NCI-H1417 treated with DMSO at 0.1 percent for 48 hours (cell line): ENCODE measurements at places on chromosomes 13 and 19.

DNA sequence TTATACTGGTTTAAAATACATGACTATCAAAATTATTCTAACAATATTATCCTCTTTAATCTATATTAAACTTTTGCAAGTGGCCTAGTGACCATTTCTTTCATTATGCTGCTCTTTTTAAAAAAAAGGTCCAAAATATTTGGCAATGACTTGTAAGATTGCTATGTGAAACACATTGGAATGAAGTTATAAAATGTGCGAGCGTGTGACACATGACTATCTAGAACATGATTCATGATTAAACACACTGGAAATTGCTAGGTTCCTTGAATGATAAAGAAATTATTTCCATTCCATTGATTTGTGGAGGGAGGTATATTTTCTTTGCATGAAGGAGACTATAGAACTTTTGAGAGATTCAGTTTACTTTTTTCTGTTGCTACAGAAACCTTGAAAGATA is 739.1 kb downstream of the DIAPH3 start:
- no peak for DNase-seq

DNA sequence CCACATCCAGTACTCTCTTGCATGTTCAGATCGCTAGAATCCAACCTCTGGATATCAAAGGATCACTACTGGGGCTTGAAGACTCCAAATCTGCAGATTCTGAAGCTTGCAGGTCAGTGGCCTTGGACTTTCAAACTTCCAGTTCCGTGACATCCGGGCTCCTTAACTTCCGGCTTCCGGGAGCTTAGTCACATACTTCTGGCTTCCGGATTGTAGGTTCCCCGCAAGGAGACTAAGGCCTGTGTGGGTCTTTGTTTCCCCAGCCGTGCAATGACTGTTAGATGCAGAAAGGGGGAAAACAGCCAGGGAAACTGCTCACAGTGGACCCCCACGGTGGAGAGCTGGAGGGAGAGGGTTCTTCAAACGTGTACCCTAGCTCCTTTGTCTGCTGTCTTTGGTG is 41.4 kb downstream of the ZNF333 start:
- DNase-seq = no peak

DNA sequence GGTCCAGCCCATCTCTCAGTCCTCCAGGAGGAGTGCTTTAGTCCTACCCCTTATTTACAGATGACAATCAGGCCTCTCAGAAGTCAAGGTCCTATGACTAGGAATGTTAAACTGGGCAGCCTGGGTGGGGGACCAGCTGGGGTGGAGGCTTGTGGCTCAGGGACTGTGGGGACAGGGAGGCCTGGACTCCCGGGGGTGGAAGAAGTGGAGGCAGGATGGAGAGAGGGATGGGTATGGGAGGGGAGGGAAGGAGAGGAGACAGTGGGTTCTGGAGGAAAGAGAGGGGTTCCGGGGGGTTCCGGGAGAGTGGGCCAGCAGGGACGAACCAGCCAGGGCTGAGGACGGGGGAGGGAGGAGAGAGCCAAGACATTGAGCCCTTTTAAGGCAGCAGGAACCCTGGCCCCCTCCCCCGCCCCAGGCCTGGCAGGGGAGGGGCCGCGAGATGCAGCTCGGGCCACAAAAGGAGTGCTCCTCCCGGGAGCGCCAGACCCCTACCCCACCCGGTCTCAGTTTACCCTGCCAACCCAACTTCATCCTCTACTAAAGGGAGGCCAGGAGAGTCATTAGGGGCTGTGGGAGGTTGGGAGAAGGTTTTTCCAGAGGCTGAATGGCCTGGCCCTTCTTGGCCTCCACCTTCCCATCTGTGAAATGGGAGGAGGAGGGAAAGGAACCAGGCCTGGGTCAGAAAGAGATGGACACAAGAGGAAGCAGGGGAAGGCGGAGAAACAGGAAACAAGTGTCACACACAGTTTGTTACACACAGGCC is 1.7 kb downstream of the DMPK start:
- no peak for DNase-seq

DNA sequence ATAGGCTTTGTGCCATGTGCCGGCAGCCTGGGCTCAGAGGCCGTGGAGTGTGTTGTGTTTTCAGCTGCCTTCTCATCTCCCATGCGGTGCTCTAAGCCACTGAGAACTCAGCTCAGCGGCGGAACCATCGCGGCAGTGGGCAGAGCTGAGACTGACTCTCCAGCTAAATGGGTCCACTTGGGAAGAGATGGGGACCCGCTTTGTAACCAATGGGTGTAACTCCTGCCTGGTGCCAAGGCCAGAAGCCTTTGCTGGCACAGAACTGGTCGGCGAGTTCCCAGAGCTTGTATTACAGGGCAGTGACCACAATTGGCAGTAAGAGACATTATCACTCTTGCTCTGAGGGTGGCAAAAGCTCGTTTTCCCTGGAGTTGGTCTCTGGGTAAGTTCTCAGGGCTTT is 183.0 kb downstream of the STK24 start:
- no peak for DNase-seq

DNA sequence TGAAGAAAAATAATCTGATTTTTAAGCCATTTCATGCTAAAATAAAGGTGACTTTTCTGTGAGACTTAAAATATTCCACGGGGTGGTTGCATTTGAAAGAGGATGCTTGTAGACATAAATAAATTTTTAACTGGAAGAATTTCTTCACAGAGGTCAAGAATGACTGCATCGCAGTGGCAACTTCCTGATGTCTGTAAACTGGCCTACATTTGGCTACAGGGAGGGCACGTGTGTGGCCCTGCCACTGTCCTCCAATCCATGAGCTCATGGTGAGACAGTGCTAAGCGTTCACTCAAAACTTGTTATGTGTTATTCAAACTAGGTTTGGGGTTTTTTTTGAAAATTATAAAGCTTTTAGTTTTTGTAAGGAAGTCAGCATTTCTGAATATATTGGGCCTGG is 1089.3 kb downstream of the EFNB2 start:
- DNase-seq = no peak

GRCh38 chr13:111486801-111487200 is 166.4 kb downstream of the TEX29 start:
- no peak for DNase-seq

DNA sequence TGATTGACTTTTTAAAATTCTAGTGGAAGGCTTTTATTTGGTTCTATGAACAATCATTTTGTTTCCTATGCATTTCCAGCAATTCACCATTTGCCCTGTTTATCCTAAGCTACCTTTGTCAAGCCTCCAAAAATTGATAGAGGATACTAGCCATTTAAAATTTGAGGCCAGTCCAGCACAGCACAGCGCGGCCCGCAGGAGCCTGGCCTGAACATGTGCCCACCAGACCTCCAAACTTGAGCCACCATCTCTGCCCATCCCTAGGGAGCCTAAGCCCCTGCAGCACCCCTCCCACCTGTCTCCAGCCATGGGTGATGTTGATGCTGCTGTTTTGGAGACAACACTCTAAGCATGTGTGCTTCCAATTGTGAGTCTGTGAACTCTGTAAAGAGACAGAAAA is 57.5 kb downstream of the SPRYD7 start:
- DNase-seq = no peak

DNA sequence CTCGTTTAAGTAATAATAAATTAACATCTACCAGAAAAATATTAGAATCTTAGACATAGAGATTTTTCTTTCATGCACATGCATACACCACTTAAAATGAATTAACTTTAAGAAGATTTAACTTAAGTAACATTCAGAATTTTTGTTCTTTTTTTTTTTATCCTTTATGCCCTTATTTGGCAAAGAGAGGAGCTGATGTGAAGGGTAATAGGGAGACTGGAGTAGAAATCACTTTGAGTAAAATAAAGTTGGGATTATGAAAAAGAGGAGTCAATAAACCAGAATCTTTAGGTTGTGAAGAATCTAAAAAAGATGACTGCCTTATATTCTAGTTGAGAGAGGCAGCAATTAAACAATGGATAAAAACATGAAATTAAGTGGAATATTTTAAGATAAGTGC is 18.8 kb upstream of the MIR17HG start:
- DNase-seq = no peak

DNA sequence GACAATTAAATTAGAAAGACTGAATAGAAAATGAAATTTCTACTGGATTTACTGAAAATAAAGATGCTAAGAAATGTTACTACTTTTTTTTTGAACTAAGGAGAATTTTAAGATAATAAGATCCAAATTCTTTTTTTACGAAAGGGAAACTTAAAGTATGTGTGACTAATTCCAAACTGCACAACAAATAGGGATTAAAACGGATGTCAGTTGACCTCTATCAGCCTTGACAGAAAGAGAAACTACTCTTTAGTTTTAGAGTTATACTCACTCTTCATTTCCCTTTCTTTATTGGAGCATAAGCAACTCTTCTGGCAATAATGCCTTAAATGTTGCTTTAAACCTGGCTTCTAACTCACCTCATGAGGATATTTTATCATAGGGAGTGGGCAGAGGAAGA is 273.8 kb downstream of the SLITRK6 start:
- DNase-seq = no peak

GRCh38 chr19:42431486-42431885 is 4.3 kb upstream of the LIPE start:
- no peak for DNase-seq

DNA sequence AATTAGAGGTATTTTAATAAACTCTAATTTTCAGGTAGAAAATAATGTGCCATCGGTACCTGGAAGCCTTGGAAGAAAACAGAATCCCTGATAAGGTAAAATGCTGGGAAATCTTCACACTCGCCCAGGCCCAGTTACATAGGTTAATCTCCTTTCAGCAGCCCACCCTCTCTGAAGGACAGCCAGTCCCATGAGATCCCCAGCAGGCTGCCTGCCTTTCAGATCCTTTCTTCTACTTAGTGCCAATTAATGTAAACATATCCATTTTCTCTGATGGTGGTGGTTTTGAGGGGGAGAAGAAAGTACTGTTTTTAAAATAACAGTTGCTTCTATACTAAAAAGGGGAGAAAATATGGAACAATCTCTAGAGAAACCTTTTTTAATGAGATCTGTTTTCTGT is 12.2 kb downstream of the SMAD9 start:
- DNase-seq = no peak

DNA sequence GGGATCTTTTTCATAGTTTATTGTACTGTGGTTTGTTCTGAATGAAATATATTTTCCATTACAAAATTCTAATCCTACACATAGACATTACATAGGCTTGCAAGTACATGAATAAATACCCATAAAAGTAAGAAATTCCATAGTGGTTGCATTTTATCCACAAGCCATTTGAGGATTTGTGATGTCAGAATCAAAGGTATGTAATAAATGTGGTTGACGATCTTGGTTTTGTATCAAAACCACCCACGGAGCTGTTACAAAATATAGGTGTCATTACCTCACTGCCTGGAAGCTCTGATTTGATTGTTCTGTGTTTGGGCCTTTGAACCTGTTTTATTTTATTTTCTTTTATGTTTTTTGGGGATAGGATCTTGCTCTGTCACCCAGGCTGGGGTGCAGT is 125.1 kb downstream of the NALCN start:
- no peak for DNase-seq

DNA sequence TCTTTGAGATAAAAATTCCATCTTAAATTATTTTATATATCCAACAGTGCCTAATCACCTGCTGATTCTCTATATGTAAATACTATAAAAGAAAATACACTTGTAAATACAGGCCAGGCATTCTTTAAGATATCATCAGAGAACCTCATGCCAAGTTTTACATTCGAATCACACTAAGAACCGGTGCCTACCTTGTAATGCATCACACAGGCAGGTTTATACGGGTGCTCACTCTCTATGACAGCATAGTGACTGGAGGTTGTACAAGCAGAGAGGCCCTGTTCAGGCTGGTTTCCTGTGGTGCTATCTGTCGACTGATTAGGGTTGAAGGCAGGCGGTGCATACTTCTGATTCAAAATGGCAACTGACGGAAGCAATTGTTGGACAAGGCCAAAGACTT is 141.3 kb upstream of the FBXL3 start:
- no peak for DNase-seq

DNA sequence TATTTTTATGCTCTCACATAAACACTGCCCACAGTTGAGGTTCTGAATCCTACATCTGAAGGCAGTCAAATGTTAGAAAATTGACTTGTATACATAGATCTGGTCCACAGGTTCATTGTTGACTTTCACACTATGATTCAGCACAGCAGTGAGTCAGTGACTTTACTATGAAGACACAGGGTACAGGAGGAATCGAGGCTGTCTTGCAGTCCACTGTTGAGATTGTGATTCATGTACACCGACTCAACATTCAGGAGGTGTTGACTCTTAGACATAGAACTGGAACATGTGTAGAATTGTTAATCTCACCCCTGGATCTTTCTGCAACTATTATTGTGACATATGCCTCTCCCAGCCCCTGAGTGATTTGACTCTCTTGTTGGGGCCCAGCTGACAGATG is 74.3 kb upstream of the ZNF43 start:
- no peak for DNase-seq

DNA sequence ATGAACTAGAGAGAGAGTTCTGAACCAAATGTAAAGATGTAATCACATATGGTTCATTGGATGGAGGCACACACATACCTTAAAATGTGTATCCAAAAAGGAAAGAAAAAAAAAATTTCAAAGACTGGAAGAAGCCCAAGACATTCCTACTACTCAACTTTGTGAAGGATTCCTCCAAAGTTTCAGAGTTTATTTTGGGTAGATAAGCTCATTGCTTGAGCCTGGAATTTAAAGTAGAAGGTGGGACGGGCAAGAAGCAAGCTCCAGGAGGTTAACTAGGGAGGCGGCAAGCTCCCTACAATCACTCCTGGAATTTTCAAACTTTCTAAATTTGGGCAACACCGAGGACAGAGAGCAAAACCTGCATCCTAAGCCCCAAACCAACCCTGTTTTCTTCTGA is 1.9 kb downstream of the TSHZ3 start:
- DNase-seq = no peak

GRCh38 chr13:107799001-107799400 is 416.3 kb downstream of the LIG4 start:
- no peak for DNase-seq

GRCh38 chr19:22052644-22053013 is 345 bp downstream of the ZNF257 start:
- no peak for DNase-seq

DNA sequence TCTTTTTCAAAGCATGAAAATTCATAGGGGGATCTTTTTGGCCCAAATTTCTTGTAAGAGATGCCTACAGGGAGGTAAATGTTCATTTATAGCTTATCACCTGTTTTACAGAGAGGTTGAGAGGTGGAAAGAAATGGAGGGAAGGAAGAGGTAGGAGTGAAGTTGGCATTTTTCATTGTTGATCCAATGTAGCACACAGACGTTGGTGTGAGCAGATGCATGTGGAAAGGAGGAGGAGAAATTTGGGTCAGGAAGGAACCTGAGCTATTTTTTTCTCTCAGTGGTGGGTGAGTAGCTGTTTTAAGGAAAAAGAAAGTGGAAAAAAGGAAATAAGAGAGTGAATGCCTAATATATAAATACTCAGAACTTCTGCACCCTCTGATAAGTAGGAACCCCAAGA is 9.9 kb upstream of the SMIM17 start:
- DNase-seq = no peak

DNA sequence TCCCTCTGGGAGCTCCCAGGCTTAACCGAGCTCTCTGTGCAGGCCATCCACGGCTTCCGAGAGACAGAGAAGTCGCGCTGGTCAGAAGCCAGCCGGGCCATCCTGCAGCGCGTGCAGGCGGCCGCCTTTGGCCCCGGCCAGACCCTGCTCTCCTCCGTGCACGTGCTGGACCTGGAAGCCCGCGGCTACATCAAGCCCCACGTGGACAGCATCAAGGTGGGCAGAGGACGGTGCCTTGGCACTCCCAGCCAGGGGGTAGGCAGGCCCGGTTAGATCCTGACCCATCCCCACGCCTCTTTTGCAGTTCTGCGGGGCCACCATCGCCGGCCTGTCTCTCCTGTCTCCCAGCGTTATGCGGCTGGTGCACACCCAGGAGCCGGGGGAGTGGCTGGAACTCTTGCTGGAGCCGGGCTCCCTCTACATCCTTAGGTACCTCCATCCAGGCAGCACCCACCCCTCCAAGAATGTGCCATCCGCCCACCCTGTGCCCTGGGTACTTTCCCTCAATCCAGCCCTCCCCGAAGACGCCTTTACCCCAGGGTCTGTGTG is 1.5 kb downstream of the PSPN start:
- no peak for DNase-seq
